ENCODE measurements at places on chromosomes 6 and 20.
A peak's percentile ranks its signal among the peaks of the same experiment; 100 is the strongest.

DNA sequence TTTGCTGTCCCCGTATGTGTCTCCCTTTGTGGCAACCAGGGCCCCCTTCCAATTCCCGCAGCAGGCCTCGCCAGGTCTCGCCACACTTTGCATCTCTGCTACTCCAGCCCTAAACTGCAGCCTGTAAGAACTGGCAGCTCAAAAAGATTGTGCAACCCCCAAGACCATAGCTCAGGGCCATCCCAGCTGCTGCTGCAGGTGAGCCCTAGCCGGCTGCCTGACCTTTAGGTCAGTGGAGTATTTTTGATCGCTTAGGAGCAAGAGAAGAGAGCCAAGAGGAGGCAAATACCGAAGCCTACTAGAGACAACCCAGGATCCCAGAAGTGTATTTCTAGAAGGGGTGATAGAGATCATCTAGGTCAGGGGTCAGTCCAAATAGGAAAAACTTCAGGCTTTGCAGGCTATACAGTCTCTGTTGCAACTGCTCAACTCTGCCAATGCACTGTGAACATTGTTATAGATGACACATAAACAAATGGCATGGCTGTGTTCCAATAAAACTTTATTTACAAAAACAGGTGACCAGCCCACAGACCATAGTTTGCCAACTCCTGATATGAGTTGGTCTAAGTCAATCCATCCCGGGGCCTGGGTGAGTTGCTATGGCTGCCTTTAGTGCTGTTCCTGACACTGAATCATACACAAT, 138.4 kb downstream of the EYA2 start:
- DNase-seq: no peak

DNA sequence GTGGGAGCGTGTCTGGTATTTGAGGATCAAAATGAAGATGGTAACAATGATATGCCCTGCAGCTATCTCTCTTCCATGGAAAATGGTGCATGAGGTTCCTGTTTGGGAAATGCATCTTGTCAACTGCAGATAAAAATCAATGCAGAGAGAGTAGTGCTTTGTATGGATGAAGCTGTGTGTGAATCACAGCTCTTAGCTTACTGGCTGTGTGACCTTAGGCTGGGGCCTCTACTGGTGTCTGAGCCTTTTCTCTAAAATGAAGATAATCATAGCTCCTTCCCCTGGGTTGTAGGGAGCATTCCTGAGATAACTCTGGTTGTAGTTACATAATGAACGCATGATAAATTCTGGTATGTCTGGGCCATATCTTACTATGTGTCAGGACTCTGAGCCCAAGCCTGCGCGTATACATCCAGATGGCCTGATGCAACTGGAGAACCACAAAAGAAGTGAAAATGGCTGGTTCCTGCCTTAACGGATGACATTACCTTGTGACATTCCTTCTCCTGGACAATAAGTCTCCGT, 19.6 kb downstream of the ANGPT4 start:
- DNase-seq: no peak

GRCh38 chr6:119535332-119535731, 185.8 kb upstream of the MAN1A1 start:
- no peak for DNase-seq

DNA sequence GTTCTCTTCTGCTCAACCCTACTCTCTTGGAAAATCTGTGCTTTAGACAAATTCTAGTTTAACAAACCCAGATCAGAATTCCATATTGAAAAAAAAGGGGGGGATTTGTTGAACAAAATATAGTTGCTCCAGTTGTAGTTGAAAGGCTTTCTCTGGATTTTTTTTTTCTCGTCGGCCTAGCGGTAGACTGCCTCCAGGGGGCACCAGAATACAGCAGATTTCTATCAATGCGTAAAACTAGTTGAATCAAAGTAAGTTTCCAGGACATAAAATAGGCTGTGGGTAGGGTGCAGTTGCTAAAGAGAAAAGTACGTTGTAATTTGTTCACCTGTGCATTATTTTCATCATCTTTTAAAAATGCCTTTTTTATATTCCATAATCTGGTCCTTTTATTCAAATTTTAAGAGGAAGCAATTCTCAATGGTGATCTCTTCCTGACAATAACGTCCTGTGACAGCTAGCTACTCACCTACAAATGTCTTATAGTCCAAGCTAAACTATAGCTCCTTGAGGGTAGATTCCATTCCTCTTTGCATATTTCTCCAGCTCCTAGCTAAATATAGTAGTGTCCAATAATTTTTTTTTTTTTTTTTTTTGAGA, 105.4 kb downstream of the PERP start:
- no peak for DNase-seq

GRCh38 chr6:163001330-163001729, 273.6 kb downstream of the PACRG start:
- DNase-seq: no peak

- no peak for DNase-seq
Measured at GRCh38 chr6:56710967-56711366, 68.3 kb upstream of the DST start.

DNA sequence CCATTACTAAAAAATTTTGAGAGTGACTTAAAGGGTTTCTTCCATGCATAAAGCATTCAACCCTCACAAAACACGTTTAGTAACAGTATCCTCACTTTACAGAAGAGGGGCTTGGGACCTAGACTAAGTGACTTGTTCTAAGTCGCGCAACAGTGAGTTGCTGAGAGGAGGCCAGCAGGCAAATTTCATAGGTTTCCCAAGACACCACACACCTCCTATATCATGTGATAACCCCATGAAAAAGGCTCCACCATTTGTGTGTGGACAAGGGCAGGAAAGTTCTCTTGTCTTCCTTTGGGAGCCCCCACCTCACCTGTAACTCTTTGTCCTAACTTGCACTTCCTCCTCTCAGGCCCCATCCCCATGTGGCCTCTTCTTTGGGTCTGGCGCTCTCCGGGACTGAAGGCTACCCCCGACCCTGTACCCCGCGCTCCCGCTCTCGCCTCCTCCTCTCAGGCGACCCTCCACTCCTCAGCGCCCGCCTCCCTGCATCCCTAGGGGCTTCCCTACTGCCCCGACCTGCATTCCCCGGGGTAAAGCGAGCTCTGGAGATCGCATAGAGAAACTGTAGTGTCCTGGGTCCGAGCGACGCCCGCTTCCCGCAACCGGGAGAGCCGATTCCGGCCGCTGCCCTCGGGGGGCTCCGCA, 392 bp downstream of the PSMB8 start:
- no peak for DNase-seq

DNA sequence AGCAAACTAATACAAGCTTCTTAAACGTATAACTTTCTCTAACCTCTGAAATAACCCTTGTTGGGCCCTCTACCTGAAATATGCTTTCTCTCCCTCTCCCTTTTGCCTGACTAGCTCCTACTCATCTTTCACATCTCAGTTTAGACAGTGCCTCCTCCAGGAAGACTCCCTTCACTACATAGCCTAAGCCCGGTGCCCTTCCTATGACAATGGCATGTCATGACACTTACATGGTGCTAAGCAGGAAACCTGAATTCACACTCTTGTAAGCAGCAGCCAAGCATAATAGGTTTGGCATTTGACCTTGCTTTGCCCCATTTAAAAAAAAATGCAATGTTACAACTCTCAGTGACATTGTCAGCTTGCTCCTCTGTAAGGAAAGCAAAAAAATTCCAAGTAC, 33.1 kb upstream of the FBXL4 start:
- DNase-seq: no peak

DNA sequence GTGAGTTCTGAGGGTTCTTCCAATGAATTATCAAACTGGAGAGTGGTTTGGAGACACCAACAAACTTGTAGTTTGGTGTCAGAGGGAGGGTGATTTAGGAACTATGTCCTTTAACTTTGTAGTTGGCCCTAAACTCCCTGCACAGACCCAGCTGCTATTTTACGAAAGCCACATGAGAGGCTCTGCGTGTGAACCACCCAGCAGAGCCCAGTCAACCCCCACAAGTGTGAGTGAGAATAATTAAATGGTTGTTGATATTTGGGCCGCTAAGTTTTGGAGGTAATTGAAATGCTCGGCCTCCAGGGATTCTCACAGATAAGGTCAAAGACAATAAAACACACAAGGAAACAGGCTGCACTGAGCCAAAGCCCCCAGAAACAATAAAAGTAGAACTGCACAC, 6.9 kb upstream of the VAPB start:
- DNase-seq: no peak

- DNase-seq: no peak
Measured at GRCh38 chr6:100246206-100246605, 218.5 kb downstream of the SIM1 start.

- no peak for DNase-seq
Measured at GRCh38 chr20:15162079-15162647, 824.8 kb upstream of the FLRT3 start.

- no peak for DNase-seq
Measured at GRCh38 chr6:118735320-118735719, 83.9 kb upstream of the CEP85L start.

DNA sequence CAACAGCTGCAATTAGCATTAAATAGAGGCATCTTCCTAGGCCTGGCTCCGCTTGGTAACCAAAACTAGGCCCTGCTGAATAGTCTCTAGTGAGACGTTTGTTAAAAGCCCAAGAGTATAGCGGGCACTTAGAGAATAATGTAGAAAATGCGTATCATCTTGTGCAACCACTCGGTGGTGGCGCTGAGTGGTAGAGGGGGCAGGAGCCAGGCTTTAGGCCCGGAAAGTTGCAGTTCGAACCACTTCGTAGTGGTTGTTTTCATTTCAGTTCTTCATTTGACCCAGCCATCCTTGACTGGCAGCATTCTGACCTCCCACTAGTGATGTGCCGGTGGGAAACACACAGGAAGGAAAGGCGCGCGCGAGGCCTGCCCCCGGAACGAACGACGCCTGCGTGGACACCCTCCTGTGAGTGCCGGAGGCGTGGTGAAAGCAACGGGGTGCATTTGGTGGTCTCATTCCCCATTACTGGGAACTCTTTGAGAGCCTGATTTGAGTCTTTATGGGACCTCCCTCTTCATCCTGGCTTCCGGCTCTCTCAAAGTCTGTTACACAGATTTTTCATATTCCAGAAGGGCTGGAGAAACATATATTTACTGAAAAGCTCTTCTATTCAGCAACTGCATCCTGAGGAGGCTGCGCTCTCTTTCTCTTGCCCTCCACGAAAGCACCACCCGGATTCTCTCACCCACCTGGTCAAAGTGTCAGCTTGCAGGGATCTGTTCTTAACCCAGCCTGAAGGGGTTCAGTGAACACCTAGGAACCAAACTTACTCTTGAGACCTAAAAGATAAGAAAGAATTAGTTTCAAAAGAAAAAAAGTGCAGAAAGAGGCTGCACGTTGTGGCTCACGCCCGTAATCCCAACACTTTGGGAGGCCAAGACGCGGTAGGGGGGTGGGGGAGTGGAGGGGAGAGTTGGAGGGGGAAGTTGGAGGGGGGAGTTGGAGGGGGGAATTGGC, 18.2 kb downstream of the GPX5 start:
- DNase-seq: no peak

DNA sequence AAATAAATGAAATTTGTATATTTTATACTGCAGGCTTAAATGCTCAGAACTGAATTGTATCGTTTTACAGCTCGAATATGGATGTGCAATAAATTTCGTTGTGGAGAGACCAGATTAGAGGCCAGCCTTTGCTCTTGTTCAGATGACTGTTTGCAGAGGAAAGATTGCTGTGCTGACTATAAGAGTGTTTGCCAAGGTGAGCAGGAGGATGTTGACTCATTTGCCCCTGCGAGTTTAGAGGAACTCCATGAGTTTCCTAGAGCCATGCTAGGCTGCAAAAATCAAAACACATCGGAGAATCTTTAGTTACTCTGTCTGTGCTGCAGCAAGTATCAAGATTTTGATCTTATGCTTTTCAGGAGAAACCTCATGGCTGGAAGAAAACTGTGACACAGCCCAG, 15.4 kb downstream of the ENPP3 start:
- DNase-seq: no peak

GRCh38 chr6:12598919-12599318, 117.6 kb upstream of the PHACTR1 start:
- no peak for DNase-seq

DNA sequence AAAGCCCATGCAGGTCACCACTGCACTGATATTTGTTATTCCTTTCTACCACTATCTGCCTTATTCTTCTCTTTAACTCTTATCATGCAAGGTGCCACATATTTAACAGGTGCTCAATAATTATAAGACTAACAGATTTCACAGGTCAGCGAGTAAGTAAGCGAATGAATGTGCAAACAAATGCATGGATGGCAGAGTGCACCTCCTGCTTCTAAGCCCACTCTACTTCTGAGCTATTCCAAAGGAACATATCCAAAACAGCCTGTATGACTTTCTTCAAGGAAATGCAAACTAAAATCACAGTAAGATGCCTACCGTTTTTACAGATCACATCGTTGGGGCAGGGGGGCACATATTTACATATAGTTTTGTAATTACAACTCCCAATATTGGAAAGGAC, 71.3 kb downstream of the ZMYND8 start:
- no peak for DNase-seq

DNA sequence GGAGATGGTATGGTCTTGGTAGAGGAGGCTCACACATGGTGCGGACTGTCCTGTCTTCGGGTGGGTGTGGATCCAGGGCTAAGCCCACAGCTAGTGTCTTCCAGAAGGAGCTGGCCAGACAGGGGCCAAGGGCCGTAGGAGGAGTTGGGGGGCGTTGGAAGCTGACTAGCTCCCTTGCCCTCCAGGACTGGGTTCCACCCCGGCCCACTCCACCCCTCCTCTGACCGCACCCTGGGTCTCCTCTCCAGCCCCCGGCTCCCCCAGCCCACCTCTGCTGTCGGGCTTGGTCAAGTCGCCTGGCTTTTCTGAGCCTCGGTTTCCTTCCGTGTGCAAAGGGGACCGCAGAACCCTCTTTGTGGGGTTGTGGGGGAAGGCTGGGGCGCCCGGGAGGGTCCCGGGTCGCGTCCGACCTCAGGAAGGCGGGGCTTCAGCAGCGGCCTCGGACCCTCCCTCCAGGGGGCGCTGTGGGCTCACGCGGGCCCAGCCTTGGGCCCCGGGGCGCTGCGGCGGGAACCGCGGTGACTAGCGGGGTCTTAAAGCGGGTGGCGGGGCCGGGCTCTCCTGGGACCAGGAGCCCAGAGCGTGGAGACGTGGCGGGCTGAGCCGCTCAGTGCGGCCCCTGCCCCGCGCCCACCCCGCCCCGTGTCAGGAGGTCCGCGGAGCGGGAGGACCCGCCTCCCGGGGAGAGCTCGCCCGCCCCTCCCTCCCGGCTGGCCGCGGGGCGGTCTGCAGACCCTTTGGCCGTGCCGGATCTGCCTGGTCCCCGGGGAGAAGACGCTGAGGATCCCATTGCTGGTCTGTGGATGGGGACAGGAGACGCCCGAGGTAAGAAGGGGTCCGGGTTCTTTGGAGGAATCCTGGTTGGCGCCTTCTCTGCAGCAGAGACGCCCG, 5.4 kb downstream of the NPBWR2 start:
- DNase-seq: peak; percentile 32

GRCh38 chr6:87909849-87910248, 137.8 kb upstream of the SPACA1 start:
- no peak for DNase-seq

DNA sequence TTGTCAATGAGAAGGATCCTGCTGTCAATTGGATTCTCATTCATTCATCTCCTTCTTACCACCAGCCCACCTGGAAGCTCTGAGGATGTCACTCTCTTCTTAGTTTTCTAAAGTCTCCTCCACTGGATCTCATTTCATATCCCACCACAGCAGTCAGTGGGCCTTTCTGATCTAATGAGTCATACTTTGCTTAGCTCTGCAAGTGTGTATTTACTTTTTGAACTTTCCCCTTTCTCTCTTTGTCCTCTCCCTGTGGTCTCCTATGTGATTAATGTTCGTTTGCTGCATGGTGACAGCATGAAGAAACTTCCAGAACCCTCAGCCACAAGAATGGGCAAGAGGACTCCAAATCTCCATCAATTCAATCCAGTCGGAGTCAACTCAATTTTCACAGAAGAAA, 63.6 kb upstream of the SYNDIG1 start:
- DNase-seq: no peak

- DNase-seq: no peak
Measured at GRCh38 chr6:155201461-155202226, 62.2 kb upstream of the CLDN20 start.

GRCh38 chr6:150764334-150765066, 101.0 kb upstream of the MTHFD1L start:
- DNase-seq: no peak

Data from stimulated activated CD8-positive, alpha-beta memory T cell treated with anti-CD3 and anti-CD28 coated beads, Interleukin-7, amount 100 ng/mL, for 48 hours (primary cell).